ENCODE measurements at places on chromosomes 2 and 18. TPM values are rescaled to one million over a fixed set of nuclear protein-coding genes. Genes with fewer than 3 reads are reported as not detected.

CACNB4 gene
- polyA plus RNA-seq = 0.12 TPM

NRP2 gene
- polyA plus RNA-seq = 19.7 TPM

TXNL4A gene
- 117 TPM for polyA plus RNA-seq

RBM43 gene
- 8.3 TPM for polyA plus RNA-seq

DSG1 gene
- polyA plus RNA-seq = not detected

CBLN2 gene
- not detected for polyA plus RNA-seq

RUFY4 gene
- not detected for polyA plus RNA-seq

- peak; percentile 36 for DNase-seq
Measured at GRCh38 chr18:46051731-46052461, 20.2 kb downstream of the PSTPIP2 start.

DNA sequence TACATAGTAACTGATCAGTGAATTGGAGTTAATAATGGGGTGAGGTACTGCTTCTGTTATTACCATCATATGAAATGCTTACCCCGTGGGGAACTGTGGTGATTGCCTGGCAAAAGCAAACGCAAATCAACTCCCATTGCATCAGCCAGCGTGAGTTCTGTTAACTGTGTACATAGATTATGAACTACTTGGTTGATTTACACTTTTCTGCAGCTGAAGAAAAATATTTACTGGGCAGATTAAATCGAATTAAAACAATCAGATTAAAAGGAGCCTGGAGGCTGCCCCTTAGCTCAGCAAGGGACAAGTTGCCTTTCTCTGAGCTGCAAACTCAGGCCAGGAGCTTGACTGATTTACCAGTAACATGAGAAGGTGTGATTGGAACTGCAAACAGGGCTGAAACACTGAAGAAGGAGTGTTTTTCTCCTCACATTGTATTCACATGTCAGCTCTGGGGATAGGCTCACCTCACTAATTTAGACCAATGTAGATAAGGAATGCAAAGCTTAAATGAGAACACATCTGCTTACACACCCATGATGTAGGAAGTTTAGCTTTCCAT is 220.1 kb downstream of the OSR1 start:
- DNase-seq = no peak

GRCh38 chr2:55912926-55913325 is 10.7 kb downstream of the EFEMP1 start:
- DNase-seq = no peak

GRCh38 chr2:20224716-20225293 is at the start of gene SDC1:
SDC1 (minus strand) TSS chr2:20225130; CDS start chr2:20224867, 263 bp downstream.
- DNase-seq = no peak

DNA sequence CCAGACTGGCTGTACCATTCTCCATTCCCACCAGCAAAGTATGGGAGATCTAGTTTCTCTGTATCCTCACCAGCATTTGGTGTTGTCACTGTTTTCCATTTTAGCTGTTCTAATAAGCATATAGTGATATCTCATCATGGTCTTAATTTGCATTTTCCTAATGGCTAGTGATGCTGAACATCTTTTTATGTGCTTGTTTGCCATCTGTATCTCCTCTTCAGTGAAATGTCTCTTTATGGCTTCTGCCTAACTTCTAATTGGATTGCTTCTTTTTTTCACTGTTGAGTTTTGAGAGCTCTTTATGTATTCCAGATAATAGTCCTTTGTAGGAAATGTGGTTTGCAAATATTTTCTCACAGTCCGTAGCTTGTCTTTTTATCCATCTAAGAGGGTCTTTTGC is 18.9 kb upstream of the BIN1 start:
- DNase-seq = no peak

DNA sequence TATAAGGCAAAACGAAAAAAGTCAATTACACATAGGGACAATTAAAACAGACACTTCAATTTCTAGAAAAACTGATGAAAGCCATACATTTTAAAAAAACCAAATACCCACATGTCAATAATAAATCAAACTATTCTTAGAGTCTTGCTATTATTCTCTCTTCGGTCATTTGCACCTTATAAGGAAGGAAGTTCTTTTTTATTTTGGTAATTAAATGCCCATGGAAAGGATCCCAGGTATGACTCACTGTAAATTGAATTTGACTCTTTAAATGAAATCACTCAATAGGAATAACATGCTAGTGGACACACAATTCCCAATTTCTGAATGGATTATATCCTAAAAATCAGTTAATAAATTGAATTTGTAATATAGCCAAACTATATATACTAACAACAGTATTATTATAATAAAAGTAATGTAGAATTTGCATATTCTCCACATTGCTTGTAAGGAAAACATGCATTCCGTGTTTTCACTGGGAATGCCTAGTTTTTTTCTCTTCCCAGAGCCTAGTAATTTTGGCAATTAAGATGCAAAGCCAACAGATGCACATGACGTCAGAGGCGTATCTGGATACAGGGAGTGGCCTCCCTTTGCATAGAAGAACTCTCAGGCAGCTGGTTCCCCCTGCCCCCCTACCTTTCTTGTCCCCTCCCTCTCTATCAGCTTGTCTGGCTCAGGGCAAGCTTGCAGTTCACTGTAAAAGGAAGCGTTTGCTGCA is 153.5 kb upstream of the PGAP1 start:
- DNase-seq = no peak

DNA sequence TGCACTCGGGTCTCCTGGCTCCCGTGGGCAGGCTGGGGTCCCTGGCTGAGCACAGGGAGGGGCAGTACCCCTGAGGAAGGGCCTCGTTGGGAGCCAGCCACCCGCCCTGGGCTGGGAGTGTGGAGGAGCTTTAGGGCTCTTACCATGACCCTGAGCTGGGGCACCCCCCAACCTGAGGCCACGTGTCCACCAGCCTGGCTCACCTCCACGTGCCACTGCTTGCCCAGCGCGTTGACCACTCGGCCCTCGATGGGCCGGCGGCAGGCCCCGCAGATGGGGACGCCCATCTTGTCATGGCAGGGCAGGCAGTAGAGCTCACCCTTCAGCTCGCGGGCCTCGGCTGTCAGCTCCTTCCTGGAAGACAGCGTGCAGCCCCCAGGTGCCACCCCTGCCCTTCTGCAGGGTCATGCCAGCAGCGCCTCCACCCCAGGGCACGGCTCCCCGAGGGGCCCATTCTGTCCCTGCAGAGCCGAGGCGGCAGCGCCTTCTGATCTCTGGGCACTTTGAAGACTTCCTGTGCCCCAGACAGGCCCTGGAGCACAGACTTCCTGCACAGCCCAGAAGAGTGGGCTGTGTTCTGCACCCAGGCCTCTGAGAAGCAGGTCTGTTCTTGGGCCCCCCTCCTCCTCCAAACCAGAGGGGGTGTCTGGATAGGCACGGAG is 4.0 kb upstream of the GPR17 start:
- no peak for DNase-seq

DNA sequence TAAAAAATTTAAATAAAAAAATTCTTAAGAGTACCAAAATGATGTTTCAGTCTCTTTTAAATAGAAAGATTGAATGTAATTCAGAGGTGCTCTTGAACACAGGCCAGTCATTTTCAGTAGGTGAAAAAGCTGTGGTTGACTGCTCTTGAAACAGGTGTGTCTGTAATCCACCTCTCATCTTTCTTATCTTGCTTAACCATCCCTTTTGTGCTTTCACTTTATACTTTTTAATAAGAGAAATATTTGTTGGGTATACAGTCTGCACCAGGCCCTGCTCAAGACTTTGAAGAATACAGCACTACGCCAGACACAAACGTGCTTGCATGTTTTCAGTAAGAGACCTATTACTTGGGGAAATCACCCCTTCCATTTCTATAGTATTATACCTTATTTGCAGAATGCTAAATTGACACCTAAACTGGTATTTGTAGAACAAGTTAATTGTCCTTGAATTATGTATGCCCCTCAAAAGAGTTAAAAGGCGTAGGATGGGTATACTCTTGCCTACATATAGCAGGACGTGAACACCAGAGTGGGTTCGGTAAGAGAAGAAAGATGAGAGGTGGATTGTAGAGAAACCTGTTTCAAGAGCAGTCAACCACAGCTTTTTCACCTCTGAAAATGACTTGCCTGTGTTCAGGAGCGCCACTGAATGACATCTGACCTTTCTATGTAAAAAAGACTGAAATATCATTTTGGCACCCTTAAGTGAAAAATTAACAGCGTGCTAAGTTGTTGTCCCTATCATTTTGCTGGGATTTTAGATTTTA is 4.0 kb upstream of the RTN4 start:
- no peak for DNase-seq

- DNase-seq = no peak
Measured at GRCh38 chr2:182330451-182331305, 96.2 kb downstream of the PDE1A start.

- DNase-seq = no peak
Measured at GRCh38 chr2:98463988-98464771, 19.5 kb downstream of the INPP4A start.

DNA sequence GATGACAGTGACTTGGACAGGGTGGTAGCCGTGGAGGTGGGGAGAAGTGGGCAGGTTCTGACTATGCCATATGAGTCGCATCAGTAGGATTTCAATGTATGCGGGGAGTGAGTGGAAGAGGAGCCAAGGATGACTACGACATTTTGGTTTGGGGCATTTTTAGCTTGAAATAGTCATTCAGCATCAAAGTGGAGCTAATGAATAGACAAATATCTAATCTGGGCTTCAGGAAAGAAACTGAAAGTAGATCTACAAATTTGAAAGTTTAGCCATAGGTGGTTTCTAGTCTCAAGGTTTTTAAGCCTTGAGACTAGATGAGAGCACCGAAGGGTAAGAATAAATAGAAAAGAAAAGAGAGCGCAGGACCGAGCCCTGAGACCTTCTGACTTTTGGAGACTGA is 58.3 kb downstream of the FEZ2 start:
- DNase-seq = no peak

DNA sequence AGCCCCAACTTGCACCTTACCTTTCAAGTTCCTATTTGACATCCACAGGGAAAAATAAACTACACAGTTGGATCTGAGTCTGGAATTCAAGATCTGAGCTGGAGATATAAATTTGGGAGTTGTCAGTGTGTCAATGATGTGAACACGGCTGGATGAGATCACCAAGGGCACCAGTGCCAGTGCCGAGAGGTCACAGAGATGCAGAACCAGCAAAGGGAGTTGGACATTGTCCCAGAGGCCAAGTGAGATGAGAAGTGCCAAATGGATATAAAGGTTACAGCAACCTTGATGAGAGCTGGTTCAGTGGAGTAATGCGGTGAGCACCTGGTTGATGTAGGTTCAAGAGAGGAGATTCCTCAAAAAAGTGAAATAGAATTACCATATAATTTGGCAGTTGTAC is 24.8 kb downstream of the LRRFIP1 start:
- DNase-seq = no peak

DNA sequence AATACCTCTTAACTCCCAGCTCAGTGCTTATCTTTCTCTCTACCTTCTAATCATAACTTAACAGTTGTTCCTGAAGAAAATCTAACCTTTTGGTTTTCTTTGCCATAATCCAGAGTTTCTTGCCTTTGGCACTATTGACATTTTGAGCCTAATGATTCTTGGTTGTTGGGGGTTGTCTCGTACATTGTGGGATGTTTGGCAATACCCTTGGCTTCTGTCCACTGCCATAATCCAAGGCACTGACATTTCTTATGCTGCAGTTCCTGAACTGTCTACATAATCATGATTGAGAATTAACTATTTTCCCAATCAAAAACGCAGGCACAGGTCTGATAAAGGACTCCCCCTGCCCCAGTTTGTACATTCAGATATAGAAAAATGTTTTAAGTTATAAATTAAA is 203.2 kb upstream of the MEX3C start:
- no peak for DNase-seq

DNA sequence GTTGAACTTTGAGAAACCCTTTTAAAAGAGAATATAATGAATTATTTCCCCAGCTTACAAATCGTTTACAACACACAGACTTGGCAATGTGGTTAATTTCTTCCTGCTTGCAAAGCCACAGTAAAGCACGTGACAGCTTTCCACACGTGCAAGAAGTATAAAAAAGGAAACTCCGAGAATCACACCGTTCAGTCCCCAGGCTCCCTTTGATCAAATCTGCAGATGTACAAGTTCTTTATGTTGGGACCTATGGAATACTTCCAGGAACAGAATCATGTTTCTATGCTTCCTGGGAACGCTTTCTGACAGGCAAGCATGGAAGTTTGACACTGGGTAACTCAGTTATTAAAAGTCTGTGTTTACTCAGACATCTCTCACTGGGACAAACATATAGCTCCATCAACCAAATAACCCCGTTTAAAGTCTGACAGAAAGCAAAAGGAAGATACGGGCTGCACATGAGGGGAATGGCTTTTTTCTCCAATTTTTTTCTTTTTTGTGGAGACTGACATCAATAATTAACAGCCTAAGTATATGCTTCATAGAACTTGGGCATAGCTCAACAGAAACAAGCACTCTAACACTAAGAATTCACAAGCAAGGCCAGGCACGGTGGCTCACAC is 134.8 kb downstream of the EIPR1 start:
- no peak for DNase-seq

DNA sequence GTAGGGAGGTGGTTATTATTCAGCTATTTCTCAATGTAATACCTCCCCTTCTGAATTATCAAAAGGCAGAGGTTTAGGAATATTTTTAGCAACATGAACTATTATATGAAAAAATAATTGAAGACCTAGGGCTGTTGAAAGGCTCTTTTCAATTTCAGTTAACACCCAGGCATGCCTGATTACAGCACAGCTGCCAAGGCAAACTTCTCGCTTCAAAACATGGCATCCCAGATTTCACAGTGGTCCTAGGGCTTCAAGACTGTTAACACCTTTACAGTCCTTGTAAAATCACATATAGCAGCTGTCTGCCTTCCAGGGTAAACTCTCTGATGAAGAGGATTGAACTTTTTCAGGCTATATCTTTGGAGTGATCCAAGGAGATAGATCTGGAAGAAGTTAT is 23.2 kb downstream of the CTLA4 start:
- DNase-seq = no peak

GRCh38 chr2:86706220-86706619 is 13.9 kb upstream of the RMND5A start:
- DNase-seq = no peak

DNA sequence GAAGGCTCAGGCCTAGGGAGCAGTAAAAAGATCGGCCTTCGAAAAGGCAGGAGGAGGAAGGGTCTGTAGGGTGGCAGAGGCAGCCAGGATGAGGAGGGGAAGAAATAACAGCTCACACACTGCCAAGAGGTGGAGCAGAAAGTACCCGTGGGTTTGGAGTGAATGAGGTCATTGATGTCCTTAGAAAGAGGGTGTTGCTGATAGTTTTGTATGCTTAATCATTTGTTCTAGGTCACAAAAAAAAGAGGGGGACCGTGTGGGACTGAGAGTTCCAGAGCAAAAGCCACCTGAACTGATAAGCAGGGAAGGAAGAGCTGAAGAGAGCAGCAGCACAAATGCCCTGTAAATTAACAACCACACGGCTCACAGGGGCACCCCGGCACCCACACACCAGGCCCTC is 140.4 kb downstream of the FAM161A start:
- no peak for DNase-seq

DNA sequence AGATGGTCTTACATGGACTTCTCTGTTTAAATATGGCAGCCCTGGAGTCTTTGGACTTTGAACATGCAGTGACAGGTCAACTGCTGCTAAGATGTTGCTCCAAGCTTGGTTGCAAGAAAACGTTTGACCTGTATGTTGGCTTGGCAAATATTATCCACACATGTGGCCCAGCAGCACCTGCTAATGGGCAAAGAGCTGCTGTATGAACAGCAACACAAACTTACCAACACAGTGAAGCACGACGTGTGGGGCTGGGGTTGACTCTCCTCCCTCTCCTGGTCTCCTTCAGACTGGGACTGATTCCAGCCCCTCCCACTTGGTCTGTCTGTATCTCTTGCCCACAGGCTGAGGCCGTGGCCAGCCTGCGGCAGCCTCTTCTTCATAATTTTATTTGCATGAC is 3.8 kb downstream of the KCNE4 start:
- DNase-seq = no peak

All from BJ (cell line).